LNCaP clone FGC (cell line): ENCODE measurements at places on chromosomes 3 and 15.

DNA sequence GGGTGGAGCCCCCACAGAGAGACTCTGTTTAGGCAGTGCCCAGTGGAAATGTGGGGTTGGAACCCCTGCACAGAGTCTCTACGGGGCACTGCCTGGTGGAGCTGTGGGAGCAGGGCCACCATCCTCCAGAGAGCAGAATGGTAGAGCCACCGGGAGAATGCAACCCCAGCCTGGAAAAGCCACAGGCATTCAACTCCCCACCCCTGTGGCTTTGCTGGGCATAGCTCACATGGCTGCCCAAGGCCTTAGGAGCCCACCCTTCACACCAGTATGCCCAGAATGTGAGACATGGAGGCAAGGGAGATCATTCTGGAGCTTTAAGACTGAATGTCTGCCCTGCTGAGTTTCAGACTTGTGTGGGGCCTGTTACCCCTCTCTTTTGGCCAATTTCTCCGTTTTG, 19.0 kb upstream of the CHCHD6 start:
- DNase-seq: no peak

GRCh38 chr3:131749826-131750225, 247.1 kb upstream of the MRPL3 start:
- DNase-seq: no peak

- DNase-seq: no peak
Measured at GRCh38 chr15:66670175-66670574, 31.9 kb upstream of the SMAD6 start.

DNA sequence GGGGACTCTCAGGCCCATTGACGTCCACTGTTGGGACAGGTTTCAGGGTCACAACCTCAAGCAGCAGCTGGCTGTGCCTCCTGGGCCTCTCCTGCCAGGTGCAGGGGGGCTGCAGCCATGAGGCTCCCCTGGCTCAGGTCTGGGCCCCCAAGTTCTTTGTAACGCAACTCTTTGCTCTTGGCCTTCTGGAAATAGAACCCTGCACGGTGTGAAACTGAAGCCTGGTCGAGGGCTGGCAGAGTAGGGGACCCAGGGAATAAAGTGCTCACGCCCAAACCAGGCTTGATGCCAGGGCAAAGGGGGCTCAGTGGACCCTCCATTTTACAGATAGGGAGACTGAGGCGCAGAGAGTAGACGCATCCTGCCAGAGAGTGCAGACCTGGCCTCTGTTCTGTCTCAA, 771 bp downstream of the CALML4 start:
- DNase-seq: no peak

DNA sequence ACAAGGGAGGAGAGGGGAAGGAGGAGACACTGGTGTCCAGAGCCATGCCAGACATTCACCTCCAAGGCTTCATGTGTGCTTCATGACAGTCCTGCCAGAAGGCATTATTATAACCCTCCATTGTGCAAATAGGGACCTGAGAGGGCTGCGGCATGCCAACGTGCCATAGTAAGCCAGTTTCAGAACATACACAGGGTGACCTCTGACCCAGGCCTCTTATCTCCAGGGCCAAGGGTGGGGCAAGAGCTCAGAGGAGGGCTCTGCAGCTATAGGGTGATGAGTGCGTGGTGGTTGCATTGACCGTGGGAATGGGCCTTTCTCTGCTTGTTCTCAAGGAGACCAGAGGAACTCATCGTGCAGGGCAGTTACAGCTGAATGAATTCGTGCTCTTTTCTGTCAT, 9.7 kb upstream of the ACSBG1 start:
- DNase-seq: no peak

GRCh38 chr3:171156401-171157010, 130.0 kb upstream of the SLC2A2 start:
- DNase-seq: no peak

DNA sequence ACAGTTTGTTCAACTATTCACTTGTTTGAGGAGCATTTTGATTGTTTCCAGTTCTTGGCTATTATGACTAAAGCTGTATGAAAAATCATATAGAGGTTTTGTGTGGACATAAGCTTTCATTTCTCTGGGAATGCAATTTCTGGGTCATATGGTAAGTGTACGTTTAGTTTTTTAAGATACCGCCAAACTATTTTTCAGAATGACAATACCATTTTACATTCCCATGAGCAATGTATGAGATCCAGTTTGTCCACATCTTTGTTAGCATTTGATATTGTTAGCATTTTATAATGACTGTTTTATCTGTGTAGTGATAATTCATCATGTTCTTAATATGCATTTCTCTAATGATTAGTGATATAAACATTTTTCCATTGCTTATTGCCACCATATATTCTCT, 258.7 kb upstream of the CTNNB1 start:
- DNase-seq: no peak

- no peak for DNase-seq
Measured at GRCh38 chr3:134437211-134437752, 48.5 kb downstream of the ANAPC13 start.

GRCh38 chr15:39851500-39852092, 68.5 kb downstream of the GPR176 start:
- DNase-seq: no peak

- DNase-seq: no peak
Measured at GRCh38 chr3:135989242-135989641, 23.7 kb downstream of the PPP2R3A start.

DNA sequence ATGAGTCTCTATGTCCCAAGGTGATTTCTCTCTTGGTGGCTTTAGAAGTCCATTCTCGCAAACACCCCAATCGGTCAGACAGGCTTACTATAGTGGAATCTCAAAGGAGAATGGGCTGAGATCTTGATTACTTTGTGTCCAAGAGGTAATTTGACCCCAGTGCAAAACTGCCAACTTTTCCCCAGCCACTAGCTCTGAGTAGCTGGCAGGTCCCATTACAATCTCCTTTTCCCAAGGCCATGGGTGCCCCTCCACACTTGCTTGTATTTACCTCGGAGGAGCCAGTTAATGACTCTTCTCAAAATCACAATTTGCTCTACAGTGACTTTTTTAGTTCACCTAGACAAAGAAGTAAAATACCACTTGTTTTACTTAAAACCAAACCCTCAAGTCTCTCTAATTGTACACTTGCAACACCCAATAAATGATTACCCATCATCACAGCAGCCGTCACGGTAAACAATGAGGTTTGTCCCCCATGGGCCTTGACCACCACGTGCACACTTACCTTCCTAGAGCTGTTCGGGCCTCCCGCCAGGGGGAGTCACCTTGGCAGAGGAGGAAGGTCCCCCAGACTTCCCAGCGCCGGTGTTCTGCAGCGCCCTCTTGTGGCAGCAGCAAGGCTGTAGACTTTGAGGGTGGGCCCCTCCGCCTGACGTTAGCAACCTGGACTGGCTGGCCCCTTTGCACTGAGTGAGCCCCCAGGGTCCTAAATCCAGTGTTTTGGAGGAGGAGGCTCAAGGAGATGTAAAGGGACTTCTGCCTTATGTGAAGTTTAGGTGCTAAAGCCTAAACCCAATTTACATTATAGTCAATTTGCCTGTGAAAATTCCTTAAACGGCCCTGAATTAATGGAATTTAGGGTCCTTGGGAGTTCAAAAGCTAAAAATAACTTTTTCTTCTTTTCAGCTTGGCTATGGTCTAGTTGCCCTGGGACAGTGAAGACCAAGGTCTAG, 18.7 kb upstream of the HDAC11 start:
- DNase-seq: no peak

- DNase-seq: no peak
Measured at GRCh38 chr3:16721494-16721893, 116.3 kb upstream of the DAZL start.

DNA sequence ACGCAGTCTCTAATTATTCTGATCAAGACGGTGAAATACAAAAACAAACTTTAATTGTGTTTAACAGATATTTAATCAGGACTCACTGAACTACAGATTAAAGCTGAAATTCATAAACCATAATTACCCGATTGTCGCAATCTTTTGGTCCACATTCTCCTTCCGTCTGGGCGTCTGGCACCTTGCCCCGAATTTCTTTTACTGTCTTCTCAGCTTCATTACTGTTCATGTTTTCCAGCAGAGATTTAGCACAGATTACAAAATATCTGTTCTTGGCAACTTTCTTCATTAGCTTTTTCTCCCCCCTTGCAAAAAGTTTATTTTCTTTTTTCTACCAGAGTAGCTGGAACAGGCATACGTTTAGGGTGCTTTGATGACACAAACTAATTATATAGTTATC, 271.4 kb downstream of the TIGIT start:
- no peak for DNase-seq

- no peak for DNase-seq
Measured at GRCh38 chr3:54481606-54482365, 359.4 kb downstream of the CACNA2D3 start.

DNA sequence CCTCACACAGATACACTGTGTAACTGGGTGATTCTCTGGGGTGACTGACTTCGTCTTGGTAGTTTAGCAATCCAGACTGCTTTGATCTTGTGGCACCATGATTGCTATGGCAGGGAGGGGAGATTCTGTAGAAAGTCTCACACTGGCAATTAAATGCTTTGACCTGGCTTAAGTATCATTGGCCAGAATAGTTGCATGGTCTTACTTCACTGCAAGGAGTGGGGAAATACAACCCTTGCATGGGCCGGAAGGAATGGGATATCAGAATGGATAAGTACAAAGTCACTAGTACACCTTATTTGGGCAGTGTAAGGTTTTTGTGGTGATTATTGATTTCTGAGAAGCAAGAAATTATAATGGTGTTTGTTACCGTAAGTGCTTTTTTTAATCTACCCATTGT, 153.8 kb downstream of the UBE2E2 start:
- no peak for DNase-seq

GRCh38 chr3:119937229-119937628, 155.3 kb downstream of the NR1I2 start:
- no peak for DNase-seq

GRCh38 chr3:42526616-42527367, 24.3 kb downstream of the VIPR1 start:
- DNase-seq: no peak

DNA sequence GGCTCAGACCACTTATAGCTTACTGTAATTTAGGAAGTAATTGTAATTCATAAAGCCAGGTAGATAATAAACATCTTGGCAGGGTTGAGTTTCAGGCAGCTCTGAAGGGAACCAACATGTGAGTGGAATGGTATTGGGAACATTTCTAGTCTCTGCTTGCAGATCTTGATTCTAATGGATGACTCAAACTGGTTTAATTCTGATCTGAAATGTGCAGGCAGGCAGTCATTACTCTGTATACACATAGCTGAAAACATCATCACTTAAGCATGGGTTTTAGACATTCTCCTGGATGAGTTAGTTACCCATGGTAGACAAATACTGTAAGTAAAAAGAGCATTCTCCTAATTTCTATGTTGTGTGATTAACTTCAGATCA, 317.0 kb upstream of the TPRG1 start:
- no peak for DNase-seq

- DNase-seq: no peak
Measured at GRCh38 chr3:184553385-184553784, 8.2 kb upstream of the EPHB3 start.

DNA sequence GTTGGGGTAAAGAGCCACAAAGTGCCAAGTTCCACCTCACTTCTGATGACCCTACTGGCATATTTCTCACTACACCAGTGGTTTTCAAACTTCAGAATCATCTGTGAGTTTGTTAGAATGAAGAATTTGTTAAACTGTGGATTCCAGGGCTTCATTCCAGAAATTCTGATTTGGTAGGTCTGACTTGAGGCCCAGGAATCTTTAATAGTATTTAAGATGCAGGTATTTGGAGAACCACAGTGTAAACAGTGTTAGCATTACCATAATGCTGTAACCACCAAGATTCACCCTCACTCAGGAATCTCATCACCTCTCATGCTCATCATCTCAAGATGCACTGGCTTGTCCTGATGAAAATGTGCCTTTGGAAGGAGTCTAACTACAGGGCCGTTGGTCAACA, 6.0 kb downstream of the KCNMB3 start:
- no peak for DNase-seq

- DNase-seq: no peak
Measured at GRCh38 chr3:141044695-141045641, 6.2 kb upstream of the SPSB4 start.

DNA sequence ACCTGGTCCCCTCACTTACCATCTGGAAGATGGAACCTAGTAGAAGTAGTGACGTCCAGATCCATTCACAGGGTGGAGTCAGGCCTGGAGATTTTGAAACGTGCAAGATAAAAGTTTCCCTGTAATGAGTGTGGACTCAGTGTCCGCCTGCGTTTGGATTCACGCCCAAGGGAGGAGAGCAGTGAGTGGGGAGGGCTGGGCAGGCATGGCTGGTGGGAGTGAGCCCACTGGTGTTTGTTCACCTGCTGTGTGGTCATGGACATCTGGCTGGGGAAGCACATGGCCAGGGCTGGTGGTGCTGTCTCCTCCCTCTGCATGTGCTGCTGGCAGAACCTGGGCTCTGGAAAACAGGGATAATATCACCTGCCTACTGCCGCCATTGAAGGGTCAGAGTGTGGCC, 37.0 kb downstream of the RLBP1 start:
- DNase-seq: no peak

DNA sequence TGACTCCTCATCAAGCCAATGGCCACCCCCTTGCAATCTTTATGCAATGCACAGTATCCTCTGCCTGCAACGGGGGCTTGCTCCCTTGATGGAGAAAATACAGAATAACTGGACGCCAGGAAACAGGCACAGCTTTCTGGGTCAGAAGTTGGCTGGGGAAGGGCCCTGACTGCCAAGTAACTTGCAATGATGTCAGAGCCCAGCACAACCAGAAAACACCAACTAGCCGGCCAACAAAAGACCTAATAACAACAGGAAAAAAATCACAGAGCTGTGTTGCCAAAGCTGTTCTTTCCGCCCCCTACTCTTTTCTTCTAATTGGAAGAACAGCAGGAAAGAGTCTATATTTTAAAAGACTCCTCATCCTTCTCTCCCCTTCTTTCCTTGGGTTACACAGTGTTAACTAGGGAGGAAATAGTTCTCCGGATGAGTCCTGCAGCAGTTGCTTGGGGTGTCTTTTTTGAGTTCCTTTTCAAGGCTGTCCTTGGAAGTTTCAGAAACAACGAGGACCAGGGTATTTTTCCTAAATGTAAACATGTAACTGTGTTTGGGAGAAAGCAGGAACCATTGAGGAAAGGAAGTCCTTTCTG, 1.4 kb upstream of the SEMA6D start:
- no peak for DNase-seq

- DNase-seq: no peak
Measured at GRCh38 chr3:147589016-147589415, 179.9 kb downstream of the ZIC1 start.

DNA sequence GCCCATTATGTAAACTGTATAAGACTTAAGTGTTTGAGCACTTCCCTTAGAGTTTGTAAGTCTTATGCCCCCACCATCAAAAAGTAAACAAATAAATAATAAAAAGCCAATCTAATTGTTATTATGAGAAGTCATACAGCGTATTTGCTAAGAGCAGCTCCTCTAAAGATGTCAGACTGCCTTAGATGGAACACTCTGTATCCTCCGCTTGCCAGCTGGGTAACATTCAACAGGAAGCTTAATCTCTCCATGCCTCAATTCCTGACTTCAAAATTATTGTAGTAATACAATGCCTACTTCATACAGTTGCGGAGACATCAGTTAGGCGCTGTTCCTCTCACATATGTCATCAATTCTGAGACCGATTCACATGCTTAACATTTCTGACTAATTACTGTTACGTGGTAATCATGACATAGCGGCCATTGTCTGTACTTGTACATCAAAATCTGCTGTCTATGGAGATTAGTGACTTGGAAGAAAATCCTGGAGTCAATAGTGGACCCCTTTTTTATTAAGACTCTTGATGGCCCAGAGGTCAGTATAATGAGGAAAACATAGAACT, 417.7 kb downstream of the LPP start:
- DNase-seq: peak; percentile 72
